Stimulated activated naive CD8-positive, alpha-beta T cell treated with anti-CD3 and anti-CD28 coated beads, Interleukin-15, Interleukin-2, amounts not matched to agents 100 U/mL and 50 U/mL, for 24 hours (primary cell): ENCODE measurements at places on chromosomes 12 and 14.
A peak's percentile ranks its signal among the peaks of the same experiment; 100 is the strongest.

- no peak for DNase-seq
These were observed 10.7 kb downstream of the CCDC63 start for GRCh38 chr12:110857528-110857927.

GRCh38 chr12:79424109-79424721, 266.5 kb downstream of the PAWR start:
- DNase-seq, result no peak

DNA sequence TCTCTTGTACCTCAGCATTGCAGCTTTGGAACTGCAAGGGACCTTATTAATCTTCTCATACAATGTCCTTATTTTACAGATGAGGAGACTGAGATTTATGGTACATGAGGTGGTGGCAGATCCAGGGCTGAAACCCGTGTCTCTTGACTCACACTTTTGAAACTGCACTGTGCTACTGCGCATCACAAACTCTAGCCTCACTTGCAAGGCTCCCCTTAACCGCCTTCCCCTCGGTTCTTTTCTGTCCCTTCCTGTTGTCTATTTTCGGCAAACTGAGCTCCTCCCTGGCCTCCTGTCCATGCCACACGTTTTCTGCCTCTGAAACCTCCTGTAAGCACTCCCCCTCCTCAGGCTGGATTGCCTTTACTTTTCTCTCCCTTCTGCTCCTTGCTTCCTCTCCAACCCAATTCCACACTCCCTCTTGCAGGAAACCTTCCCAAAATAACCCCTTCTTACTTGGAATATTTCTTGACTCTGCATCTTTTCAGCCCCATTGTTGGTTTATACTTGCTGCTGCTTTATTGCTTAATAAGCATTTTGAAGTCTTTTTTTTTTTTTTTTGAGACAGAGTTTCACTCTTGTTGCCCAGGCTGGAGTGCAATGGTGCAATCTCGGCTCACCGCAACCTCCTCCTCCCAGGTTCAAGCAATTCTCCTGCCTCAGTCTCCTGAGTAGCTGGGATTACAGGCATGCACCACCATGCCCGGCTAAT, 72.4 kb upstream of the CISTR start:
- DNase-seq, result no peak

DNA sequence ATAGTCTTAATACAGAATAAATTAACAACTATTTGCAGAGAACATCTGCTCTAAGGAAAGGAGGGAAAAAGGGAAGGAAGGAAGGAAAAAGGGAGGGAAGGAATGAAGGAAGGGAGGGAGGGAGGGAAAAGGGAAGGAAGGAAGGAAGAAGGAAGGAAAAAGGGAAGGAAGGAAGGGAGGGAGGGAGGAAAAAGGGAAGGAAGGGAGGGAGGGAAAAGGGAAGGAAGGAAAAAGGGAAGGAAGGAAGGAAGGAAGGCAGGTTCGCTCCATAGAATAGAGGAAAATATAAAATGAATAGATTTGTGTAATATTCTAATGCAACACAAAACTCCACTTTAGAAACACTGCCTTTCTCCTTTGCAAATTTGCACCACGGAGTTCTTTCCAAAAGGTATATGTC, 16.6 kb downstream of the KICS2 start:
- no peak for DNase-seq

DNA sequence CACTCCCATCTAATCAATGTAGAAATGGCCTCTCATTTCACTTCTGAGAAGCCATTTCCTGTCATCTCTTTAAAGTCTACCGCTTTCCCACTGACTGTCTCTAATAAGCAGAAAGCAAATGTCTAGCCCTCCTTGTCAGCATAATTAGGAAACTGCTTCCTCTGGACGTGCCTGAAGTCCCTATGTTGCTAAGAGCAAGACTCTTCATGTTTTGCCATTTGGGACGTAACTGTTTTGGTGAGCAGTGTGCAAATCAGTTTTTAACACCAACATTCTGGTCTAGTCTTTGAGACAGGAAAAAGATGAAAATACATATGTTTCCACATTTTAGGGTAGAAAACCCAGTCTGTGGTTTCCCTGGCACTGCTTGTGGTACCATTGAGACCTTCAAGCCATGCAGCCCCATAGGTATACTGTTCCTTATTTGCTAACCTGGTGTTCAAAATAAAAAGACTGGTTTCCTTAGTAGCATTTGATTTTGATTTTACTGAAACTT, 22.2 kb downstream of the IFNG start:
- peak; percentile 34 for DNase-seq

GRCh38 chr14:64502887-64503433, 678 bp downstream of the ZBTB25 start:
- DNase-seq, result no peak

DNA sequence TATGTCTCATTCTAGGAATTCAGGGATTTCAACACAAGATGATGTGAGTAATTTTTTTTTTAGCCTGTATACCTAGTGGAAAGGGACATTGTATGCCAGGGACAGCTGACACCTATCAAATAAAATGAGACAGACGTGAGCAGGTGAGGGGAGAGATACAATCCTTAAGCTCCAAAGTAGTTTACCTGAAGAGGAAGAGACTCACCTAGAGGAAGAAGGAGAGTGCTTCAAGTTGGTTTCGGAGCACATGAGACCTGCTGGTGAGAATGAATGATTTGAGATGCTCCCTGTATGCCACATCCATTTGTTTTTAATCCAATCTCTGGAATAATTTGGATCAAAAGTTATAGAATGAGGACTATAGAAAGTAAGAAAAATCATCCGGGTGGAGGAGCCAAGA, 915.4 kb upstream of the FBXO33 start:
- no peak for DNase-seq

GRCh38 chr12:27969624-27970400, 2.7 kb downstream of the PTHLH start:
- peak; percentile 63 for DNase-seq

- no peak for DNase-seq
These were observed 7.2 kb downstream of the EEA1 start for GRCh38 chr12:92921877-92922276.

GRCh38 chr12:41121374-41121773, 66.7 kb upstream of the PDZRN4 start:
- no peak for DNase-seq

- no peak for DNase-seq
These were observed 17.5 kb downstream of the AMN start for GRCh38 chr14:102939820-102940561.

DNA sequence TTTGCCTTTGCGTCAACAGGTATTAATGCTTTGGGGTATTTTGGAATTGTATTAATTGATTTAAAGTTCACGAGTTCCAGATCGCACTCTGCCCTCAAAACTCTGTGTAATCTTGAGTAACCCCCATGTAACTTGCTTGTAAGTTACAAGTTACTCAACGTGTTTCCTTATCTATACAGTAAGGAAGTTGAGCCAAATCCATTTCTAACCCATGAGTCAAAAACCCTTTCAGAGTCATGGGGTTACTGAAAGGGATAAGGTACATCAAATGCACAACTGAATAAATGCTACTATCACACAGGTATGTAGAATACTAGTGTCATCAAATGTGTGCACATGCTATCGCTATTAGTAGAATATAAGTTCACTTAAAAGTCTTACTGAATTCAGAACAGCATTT, 28.6 kb upstream of the ADAMTS20 start:
- no peak for DNase-seq

DNA sequence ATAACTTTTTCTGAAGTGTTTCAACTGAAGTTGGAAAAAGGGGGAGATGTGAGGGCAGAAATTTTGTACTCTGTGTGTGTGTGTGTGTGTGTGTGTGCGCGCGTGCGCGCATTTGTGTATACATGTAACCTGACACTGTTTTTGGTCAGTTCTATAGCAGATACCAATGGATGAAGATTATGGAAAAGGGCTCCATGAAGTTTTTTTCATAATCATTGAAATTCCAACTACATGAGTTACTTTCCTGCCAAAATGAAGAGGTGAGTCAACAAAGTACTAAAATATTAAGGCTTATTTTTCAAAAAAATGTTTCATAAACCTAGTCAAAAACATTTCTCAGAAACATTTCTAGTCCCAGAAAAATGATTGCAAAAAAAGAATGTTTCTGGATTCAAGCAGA, 25.7 kb upstream of the CERS5 start:
- DNase-seq, result no peak

DNA sequence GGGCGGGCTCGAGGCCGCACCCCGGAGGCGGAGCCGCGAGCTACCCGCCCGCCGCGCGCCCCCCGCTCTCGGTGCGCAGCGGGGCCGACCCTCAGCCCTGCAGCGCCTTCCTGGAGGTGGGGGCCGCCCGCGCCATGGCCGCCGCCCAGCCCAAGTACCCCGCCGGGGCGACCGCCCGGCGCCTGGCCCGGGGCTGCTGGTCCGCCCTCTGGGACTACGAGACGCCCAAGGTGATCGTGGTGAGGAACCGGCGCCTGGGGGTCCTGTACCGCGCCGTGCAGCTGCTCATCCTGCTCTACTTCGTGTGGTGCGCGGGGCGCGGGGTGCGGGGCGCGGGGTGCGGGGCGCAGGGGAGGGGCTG, at the start of gene P2RX2:
TSS of gene P2RX2 (plus strand) at position 94 of the 361 bp plus-strand sequence. CDS start at position 135, 41 bp downstream.
- DNase-seq, result no peak

- no peak for DNase-seq
These were observed 258.9 kb downstream of the VRK1 start for GRCh38 chr14:97056086-97056485.

DNA sequence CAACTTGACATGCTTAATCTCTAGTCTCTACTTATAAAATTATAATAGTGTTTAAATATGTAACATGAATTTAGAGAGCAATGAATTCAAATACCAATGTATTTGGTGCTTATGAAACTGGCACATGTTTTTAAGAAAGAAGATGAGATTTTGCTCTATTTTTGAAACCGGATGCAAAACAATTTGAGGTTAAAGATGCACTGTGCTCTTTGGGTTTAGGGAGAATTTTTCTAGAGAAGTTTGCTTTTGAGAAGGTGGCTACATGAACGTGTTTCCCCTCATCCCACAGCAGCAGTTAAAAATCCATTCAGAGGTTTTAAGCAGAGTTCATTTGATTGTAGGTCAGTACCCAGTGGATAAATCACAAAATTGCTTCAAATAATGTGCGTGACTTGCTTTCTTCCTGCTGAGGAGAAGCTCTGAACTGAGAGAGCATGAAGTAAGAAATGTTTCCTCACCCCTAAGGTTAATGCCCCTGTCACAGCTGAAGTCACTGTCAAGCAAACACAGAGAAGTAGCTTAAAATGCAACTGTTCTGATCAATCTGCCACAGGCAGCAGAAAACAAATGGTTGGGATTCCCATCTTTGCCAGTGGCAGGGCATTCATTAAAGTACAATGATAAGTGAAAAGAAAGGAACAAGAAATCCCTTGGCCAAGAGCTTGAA, 241.9 kb upstream of the SYT1 start:
- DNase-seq, result no peak

- DNase-seq, result peak; percentile 29
These were observed 80.9 kb downstream of the SLC41A2 start for GRCh38 chr12:104877103-104877705.

GRCh38 chr12:117854339-117855012, 114.3 kb downstream of the KSR2 start:
- peak; percentile 66 for DNase-seq

- no peak for DNase-seq
These were observed 60.3 kb upstream of the TBPL2 start for GRCh38 chr14:55500708-55501107.

DNA sequence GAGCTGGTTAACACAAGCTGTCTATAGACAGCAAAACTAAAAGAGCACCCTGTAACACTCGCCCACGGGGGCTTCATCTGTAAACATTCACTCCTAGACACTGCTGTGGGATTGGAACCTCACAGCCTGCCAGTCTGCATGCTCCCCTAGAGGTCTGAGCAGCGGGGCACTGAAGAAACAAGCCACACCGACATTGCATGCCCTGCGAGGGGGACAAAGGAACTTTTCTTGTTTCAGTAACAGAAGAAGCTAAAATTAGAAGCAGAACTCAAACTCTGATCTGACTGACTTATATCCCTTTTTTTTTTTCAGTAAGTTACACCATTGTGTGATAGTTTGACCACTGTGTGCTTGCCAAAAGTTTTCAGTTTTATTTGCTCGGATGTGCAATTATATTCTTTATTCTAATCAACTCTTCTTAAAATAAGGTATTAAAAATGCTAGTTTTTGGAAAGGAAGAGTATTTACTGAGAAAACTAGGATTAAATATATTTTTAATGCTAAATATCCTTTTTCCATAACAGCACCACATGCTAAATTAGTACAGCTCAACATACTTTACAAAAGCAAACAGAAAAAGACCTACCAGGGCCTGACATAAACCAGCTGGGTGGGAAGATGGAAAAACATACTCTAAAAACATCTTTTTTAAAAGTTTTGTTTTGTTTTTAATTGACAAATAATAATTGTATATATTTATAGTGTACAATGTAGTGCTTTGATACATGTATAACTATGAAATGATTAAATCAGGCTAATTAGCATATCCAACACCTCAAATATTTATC, 100.2 kb downstream of the EPS8 start:
- DNase-seq, result no peak

- DNase-seq, result no peak
These were observed 101.2 kb downstream of the PAPLN start for GRCh38 chr14:73338551-73338950.

- no peak for DNase-seq
These were observed 9.1 kb downstream of the BTBD7 start for GRCh38 chr14:93323600-93324174.

DNA sequence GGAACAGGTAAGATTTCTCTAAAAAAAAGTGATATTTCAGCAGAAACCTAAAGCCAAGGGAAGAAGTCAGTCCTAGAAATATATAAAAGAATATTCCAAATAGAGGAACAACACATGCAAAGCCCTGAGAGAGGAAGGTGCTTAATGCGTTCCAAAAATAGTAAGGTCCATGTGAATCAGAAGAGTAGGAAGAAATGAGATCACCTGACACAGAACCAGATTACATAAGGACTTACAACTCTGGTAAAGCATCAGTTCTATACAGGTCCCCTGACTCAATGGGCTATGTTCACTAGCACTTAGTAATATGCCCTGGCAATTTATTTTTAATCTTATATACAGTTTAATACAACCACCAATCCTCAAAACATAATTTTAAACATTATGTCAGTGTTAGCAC, 30.0 kb downstream of the SENP1 start:
- DNase-seq, result no peak

GRCh38 chr14:104692261-104692938, 3.0 kb downstream of the INF2 start:
- DNase-seq, result no peak

- no peak for DNase-seq
These were observed 52.1 kb downstream of the KICS2 start for GRCh38 chr12:64170024-64170423.

DNA sequence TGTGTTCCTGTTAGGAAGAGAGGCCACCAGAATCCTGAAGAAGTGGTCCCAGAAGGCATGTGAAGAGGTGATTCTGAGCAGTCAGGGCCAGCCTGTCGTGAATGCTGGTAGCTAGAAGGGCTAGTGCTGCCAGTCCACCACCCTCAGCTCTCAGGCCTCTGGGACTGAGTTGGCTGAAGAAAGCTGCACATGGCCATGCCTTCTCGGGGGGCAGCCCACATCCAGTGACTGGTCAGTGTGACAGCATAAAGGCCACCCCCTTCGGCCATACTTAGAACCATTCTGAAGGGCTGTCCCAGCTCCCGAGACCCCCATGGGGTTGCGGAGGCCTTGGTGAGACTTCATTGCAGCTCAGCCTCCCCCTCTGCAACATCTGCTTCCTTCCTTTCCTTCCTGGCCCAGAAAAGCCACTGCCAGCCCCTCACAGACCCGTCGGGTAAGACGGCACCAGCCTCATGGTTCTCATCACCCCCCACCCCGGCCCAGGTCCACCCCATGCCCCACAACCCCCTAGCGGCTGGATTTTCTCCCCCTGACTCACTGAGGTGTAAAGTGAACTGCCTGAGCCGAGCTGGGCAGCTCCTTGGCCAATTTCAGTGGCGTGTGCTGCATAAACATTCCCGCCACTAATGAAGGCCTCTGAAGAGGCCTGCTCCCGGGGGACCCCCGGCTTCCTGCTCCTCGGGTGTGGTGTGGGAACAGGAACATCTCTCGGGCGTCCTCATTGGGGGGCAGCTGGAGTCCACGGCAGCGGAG, 49.5 kb upstream of the DIO3 start:
- no peak for DNase-seq
